ENCODE measurements at places on chromosomes 5 and 9. TPM values are rescaled to one million over a fixed set of nuclear protein-coding genes. Genes with fewer than 3 reads are reported as not detected.

The UNC5A gene
- not detected for total RNA-seq

The NUP155 gene
- 30.8 TPM for total RNA-seq

The NME5 gene
- 1.6 TPM for total RNA-seq

The GADD45G gene
- 0.15 TPM for total RNA-seq

The NR5A1 gene
- total RNA-seq, result not detected
